Glutamatergic neuron (in vitro differentiated cells): ENCODE measurements at places on chromosomes 1 and 21. TPM values are rescaled to one million over a fixed set of nuclear protein-coding genes. Genes with fewer than 3 reads are reported as not detected.

FAM151A gene
- not detected for total RNA-seq

DPT gene
- total RNA-seq = not detected

CRNN gene
- not detected for total RNA-seq

NPHS2 gene
- total RNA-seq = not detected

GRCh38 chr1:54397090-54397591, 9.1 kb downstream of the SSBP3 start:
- H3K4me3 ChIP-seq = peak overlapping the region; percentile 51
- DNase-seq = no peak

DNA sequence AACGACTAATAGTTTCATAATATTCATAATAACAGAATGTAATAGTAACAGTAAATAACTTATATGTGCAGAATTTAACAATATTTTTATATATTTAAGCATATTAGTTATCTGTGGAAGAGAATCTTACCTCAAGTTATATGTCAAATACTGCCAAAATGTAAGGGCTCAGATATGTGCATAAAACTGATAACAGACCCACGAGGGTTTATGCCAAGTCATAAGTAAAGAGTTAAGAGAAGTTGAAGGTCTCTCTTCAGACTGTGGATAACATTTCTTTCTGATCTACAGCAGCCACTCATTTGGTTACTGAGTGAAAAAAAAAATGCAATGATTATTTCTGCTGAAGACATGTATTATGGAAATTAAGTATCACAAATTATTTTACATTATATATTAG, 1167.8 kb upstream of the NCAM2 start:
- H3K4me1 ChIP-seq = no peaks in the 10 kb centered on the region
- peaks cover 2% of the 10 kb centered on the region for H3K27me3 ChIP-seq
- H3K27ac ChIP-seq = no peak overlapping the region
- no peaks in the 10 kb centered on the region for H3K36me3 ChIP-seq

DNA sequence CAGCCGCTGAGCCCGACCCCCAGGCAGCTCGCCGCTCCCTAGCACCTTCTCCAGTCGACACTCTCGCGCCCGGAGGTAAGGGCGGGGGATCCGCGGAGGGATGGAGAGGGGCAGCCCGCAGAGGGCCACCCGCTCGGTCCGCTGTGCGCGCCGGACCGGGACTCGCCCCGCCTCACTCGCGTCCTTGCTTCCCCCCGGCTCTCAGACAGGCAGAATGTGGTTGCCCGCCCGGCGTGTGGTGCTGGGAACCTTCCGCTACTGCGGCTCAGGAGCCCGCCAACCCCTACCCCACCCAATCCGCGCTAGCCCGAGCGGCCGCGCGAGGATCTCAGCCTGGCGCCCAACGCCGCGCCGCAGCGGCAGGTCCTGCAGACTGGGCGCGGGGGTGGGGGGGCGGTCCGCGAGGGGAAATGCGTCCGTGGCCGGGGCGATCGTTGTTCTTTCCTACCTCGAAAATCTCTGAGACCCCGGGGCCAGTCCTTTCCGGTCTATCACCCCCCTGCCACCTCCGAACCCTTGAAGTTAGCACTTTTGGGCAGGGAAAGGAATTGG, 404 bp downstream of the LRRC8C start:
- peaks cover 4% of the 10 kb centered on the region for H3K4me1 ChIP-seq
- peak; percentile 63 for DNase-seq
- no peaks in the 10 kb centered on the region for H3K36me3 ChIP-seq
- no peak overlapping the region for H3K27ac ChIP-seq
- H3K4me3 ChIP-seq = peak overlapping the region; percentile 88
- peaks cover 2% of the 10 kb centered on the region for H3K27me3 ChIP-seq

- peaks cover 4% of the 10 kb centered on the region for H3K27me3 ChIP-seq
- no peaks in the 10 kb centered on the region for H3K36me3 ChIP-seq
- H3K27ac ChIP-seq = peak overlapping the region; percentile 72
- H3K4me3 ChIP-seq = peak overlapping the region; percentile 88
- no peaks in the 10 kb centered on the region for H3K4me1 ChIP-seq
These were observed 602 bp upstream of the RIMKLA start for GRCh38 chr1:42379794-42380585.

DNA sequence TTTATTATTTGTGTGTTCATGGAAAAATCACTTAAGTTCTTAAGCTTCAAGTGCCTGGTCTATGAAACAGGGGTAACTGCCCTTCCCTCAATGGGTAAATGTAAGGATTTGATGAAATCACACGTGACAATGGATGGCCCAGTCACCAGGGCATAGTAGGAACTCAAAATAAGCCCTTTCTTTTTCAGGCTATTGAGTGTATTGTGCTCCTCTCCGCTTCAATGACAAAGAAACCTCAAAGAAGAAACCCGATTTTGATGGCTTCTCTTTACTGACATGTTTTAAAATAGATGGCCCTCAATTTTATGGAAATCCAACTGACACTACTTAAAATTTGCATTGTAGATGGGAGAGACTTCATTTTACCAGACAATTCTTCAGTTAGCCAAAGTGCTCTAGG, 543.5 kb downstream of the OMA1 start:
- H3K4me1 ChIP-seq = peaks cover 10% of the 10 kb centered on the region
- no peak overlapping the region for H3K27ac ChIP-seq
- no peak overlapping the region for H3K4me3 ChIP-seq
- H3K36me3 ChIP-seq = no peaks in the 10 kb centered on the region
- no peaks in the 10 kb centered on the region for H3K27me3 ChIP-seq

DNA sequence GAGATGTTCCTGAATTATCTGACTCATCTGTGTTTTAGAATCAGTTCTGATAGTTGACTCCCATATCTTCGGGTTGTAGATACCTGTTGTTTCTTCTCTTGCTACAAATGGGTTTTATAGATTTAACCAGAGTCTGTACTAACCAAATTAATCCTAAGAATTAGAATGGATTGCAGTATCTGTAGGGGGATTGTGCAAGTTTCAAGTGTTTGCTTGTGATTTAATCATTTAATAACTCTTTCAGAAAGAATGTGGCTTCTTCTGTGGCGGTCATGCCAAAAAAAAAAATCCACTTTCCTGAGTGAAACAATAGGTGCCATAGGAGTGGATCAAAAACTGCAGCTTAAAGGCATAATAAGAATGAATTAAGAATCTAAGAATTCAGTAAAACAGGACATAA, 9.4 kb downstream of the IPO9 start:
- no peak for DNase-seq
- no peaks in the 10 kb centered on the region for H3K36me3 ChIP-seq
- no peak overlapping the region for H3K27ac ChIP-seq
- no peak overlapping the region for H3K4me3 ChIP-seq
- peaks cover 9% of the 10 kb centered on the region for H3K4me1 ChIP-seq

DNA sequence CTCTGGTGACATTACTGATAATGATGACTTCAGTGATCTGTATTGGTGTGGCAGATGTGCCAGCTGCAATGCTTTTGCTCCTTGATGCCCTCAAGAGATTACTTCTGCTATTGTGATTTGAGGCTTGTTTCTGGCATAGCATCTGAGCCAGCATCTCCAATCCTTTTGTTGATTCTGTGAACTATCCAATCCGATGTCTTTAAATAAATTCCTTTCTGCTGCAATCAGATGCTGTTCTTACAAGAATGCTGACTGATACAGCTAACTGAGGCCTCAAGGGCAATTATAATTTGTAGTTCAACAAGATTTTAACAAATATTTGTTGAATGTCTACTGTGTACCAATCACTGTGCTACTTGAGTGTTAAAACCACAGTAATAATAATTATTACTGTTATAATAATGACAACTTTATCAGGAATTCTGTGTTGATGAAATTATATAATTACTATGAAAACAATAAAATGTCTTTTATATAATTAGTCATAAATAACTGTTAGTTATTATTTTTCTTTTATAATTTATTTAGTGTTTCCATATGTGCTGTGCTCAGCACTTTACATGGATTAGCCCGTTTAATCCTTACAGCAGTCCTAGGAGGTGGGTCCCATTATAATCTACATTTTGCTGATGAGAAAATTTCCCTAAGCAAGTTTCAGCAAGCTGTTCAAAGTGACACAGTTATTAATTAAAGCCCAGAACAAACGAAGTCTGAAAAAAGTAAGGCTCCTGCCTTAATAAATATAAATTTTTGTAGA, 308.2 kb downstream of the BRINP3 start:
- no peak overlapping the region for H3K4me3 ChIP-seq
- no peaks in the 10 kb centered on the region for H3K36me3 ChIP-seq
- H3K27ac ChIP-seq = no peak overlapping the region
- H3K27me3 ChIP-seq = no peaks in the 10 kb centered on the region
- DNase-seq = no peak

GRCh38 chr1:17933971-17934370, 173.6 kb upstream of the IGSF21 start:
- H3K27me3 ChIP-seq = peaks cover 1% of the 10 kb centered on the region

DNA sequence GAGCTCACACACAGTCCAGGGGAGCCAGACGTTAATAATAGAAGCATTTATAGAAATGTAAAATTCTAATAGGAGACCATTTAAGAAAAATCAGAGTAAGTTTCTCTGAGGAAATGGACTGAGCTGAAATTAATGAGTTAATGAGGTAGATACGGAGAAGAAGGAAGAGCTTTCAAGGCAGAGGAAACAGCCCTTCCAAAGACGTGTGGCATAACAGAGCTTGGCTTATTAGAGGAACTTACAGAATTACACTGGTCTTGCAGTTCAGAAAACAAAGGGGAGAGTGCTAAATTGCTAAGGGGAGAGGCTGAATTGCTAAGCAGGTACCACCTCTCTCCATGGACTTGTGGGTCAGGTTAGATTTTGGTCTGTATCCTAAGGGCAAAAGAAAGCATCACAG, 8.2 kb upstream of the PIGK start:
- no peaks in the 10 kb centered on the region for H3K4me1 ChIP-seq
- no peak overlapping the region for H3K27ac ChIP-seq
- H3K27me3 ChIP-seq = no peaks in the 10 kb centered on the region
- H3K36me3 ChIP-seq = no peaks in the 10 kb centered on the region

- no peaks in the 10 kb centered on the region for H3K27me3 ChIP-seq
- H3K4me1 ChIP-seq = no peaks in the 10 kb centered on the region
- peaks cover 5% of the 10 kb centered on the region for H3K36me3 ChIP-seq
- no peak overlapping the region for H3K27ac ChIP-seq
These were observed 249.6 kb downstream of the COL11A1 start for GRCh38 chr1:102858695-102859094.

DNA sequence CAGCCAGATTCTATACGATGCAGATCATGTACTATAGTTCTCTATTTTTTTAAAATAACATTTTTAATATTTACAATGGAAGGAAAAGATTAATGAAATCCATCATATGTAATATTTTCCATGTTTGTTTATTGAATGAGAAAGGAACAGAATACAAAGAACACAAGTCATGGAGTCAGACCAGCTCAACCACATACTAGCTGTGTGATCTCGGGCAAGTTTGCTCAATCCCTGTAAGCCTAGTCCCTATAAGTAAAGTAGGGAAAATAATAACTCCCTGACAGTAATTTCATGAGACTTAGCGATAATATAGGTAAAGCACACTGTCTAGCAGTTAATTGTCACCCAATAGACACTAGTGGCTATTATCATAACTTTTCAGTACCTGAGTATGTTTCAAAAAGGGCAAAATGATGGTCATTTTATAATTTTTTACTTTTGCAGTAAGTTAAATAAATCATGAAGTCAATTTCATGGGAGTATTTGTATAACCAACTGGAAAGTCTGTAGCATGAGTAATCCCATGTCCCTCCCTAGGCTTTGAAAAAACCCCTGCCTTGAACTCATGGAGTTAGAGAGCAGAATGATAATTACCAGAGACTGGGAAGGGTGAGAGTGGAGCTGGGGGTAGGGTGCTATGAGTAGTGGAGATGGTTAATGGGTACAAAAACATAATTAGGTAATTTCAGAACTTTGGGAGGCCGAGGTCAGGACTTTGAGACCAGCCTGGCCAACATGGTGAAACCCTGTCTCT, 37.0 kb upstream of the EPS15 start:
- no peaks in the 10 kb centered on the region for H3K36me3 ChIP-seq
- H3K27me3 ChIP-seq = peaks cover 4% of the 10 kb centered on the region
- H3K27ac ChIP-seq = no peak overlapping the region
- H3K4me1 ChIP-seq = no peaks in the 10 kb centered on the region
- no peak overlapping the region for H3K4me3 ChIP-seq

GRCh38 chr1:27555700-27556424, 48.1 kb downstream of the AHDC1 start:
- peaks cover 23% of the 10 kb centered on the region for H3K27me3 ChIP-seq
- H3K27ac ChIP-seq = peak overlapping the region; percentile 93
- H3K36me3 ChIP-seq = no peaks in the 10 kb centered on the region
- H3K4me3 ChIP-seq = peak overlapping the region; percentile 73
- H3K4me1 ChIP-seq = peaks cover 41% of the 10 kb centered on the region
- DNase-seq = peak; percentile 78

DNA sequence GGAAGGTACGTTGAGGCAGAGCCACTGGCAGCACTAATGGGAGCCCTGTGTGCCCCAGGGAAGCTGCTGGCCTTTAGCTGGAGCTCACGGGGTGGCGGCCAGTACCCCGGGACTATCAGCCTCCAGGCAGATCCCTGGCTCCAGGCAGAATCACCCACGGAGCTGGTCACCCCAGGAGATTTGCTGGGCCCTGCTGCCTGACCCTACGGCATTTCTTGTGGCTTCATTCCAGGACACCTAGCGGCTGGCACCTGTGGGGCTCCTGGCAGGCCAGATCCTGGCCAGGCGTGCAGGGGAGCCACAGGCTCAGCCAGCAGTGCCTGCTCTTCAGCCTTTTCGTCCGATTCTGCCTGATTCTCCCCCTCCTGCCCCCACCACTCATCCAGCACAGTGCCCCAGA, 7.1 kb downstream of the PADI1 start:
- peaks cover 5% of the 10 kb centered on the region for H3K27me3 ChIP-seq
- no peak for DNase-seq
- H3K27ac ChIP-seq = no peak overlapping the region
- H3K4me3 ChIP-seq = no peak overlapping the region
- H3K36me3 ChIP-seq = no peaks in the 10 kb centered on the region

DNA sequence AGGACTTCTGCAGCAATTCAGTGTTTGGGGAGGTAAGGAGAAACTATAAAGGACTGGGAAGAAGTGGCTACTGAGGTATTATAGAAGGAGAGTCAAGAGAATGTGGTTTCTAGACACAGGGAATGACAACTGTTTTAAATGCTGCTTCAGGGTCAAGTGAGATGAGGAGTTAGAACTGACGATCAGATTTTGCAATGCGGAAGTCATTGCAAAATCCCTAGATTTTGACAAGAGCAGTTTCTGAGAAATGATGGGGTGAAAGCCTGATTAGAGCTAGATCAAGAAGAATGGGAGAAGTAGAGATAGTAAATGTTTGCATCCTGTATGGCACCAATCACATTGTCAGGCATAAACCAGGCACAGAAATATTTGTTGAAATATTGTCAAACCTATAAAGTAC, 4.7 kb upstream of the TSNAX start:
- no peaks in the 10 kb centered on the region for H3K27me3 ChIP-seq
- H3K27ac ChIP-seq = no peak overlapping the region
- H3K36me3 ChIP-seq = no peaks in the 10 kb centered on the region
- H3K4me1 ChIP-seq = no peaks in the 10 kb centered on the region
- no peak for DNase-seq
